Heart left ventricle (tissue), 16 donors: ENCODE measurements at places on chromosomes 5 and 9. TPM values are rescaled to one million over a fixed set of nuclear protein-coding genes. Genes with fewer than 3 reads are reported as not detected.
A peak's percentile ranks its signal among the peaks of the same experiment; 100 is the strongest.

Gene ZFAND5
- total RNA-seq = 157 TPM

Gene BTF3
- total RNA-seq = 421 TPM

Gene F2R
- 16.2 TPM for total RNA-seq

DNA sequence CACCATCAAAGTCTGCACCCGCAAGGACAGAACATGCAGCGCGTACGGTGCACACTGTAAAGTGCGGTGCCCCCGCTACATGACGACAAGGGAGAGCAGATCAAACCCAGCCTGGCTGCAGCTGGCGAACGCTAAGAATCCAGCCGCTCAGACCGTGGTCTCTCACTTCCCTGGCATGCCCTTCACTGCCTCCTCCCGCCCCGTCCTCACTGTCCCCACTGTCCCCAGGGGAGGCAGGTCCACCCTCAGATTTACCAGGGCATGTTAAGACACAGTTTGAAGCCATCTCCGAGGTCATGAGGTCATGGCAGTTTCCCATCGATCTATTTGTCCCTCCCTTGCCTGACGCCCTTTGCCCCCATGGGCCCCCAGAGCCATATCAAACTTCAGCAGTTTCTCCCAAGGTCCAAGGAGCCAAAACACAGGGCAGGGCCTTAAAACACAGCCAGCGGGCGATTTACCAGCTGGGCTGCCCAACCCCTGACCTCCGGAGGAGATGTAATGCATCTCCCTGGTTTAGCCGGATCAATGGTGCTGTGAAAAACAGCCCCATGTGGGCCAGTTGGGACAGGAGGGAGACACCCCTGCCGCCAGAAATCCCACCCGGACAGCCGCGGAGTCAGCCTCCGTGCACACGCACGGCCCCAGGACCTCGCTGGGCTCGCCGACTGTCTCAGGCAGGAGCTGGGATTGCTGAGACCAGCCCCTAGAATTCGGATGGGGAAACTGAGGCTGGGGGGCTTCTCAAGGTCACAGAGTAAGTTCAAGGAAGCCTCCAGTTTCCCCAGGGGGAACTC is 52.3 kb upstream of the FUBP3 start:
- H3K27me3 ChIP-seq = no peaks in the 10 kb centered on the region
- DNase-seq = no peak
- H3K36me3 ChIP-seq = no peaks in the 10 kb centered on the region

GRCh38 chr9:70618784-70619183 is 204.3 kb upstream of the KLF9 start:
- H3K36me3 ChIP-seq = no peaks in the 10 kb centered on the region
- no peaks in the 10 kb centered on the region for H3K27me3 ChIP-seq
- H3K4me1 ChIP-seq = peaks cover 14% of the 10 kb centered on the region
- no peak overlapping the region for H3K4me3 ChIP-seq
- no peak overlapping the region for H3K27ac ChIP-seq

- H3K27ac ChIP-seq = no peak overlapping the region
- H3K4me3 ChIP-seq = no peak overlapping the region
- DNase-seq = no peak
- H3K4me1 ChIP-seq = no peaks in the 10 kb centered on the region
Measured at GRCh38 chr9:4844056-4844838, 51.5 kb downstream of the RCL1 start.

GRCh38 chr5:36638056-36638455 is 31.6 kb downstream of the SLC1A3 start:
- H3K4me3 ChIP-seq = no peak overlapping the region
- DNase-seq = no peak
- no peaks in the 10 kb centered on the region for H3K27me3 ChIP-seq
- H3K36me3 ChIP-seq = peaks cover 5% of the 10 kb centered on the region

- H3K27ac ChIP-seq = peak overlapping the region; percentile 96
- H3K4me3 ChIP-seq = no peak overlapping the region
- DNase-seq = peak; percentile 87
- peaks cover 78% of the 10 kb centered on the region for H3K4me1 ChIP-seq
- H3K27me3 ChIP-seq = no peaks in the 10 kb centered on the region
- H3K36me3 ChIP-seq = no peaks in the 10 kb centered on the region
Measured at GRCh38 chr5:172868924-172869591, 35.0 kb downstream of the ERGIC1 start.

GRCh38 chr9:90834828-90835595 is 33.4 kb downstream of the SYK start:
- H3K27me3 ChIP-seq = no peaks in the 10 kb centered on the region
- H3K36me3 ChIP-seq = no peaks in the 10 kb centered on the region
- H3K27ac ChIP-seq = no peak overlapping the region
- DNase-seq = no peak
- no peak overlapping the region for H3K4me3 ChIP-seq

DNA sequence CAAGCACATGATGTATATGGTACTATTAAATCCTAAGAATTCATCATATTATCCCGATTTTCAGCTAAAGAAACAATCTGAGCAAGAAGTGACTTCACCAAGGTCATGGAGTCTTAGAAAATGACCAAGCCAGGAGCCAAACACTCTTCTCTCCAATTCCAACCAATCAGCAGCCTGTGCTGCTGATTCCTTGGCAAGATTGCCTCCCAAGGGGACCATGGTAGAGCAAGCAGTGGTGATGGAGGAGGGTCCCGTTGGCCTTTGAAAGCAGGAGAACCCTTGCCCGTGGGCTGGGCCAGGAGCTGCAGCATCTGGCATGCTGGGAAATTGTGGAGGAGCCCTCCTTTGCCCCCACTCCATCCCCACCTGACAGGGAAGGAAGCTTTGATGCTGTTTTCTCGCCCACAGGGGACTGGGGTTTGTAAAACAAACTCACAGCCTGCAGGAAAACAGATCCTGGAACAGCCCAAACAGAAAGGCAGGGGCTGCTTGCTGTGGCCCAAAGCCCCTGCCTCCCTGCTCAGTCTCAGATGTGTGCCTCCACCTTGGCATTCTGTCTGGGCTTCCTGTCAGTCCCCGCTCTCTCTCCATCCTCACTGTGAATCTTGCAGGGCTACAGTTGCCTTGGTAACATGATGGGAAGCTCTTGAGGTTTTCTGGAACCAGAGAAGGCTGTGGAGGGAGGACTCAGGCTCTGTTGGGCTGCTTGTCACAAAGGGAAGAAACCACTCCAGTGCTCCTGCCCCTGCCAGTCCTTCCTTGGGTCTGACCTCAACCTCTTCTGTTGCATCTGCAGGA is 70.8 kb upstream of the HSPA9 start:
- no peak overlapping the region for H3K4me3 ChIP-seq
- no peak overlapping the region for H3K27ac ChIP-seq
- no peak for DNase-seq
- H3K36me3 ChIP-seq = no peaks in the 10 kb centered on the region
- peaks cover 13% of the 10 kb centered on the region for H3K4me1 ChIP-seq

GRCh38 chr9:123772967-123773366 is 157.0 kb downstream of the DENND1A start:
- no peaks in the 10 kb centered on the region for H3K27me3 ChIP-seq
- no peak overlapping the region for H3K4me3 ChIP-seq
- H3K4me1 ChIP-seq = no peaks in the 10 kb centered on the region

- no peaks in the 10 kb centered on the region for H3K27me3 ChIP-seq
- no peak overlapping the region for H3K4me3 ChIP-seq
- no peak for DNase-seq
- H3K4me1 ChIP-seq = peaks cover 20% of the 10 kb centered on the region
- no peaks in the 10 kb centered on the region for H3K36me3 ChIP-seq
Measured at GRCh38 chr5:54226215-54226614, 84.2 kb downstream of the ARL15 start.
